Heart right ventricle (tissue), 16 donors: ENCODE measurements at places on chromosomes 7 and 10.

DNA sequence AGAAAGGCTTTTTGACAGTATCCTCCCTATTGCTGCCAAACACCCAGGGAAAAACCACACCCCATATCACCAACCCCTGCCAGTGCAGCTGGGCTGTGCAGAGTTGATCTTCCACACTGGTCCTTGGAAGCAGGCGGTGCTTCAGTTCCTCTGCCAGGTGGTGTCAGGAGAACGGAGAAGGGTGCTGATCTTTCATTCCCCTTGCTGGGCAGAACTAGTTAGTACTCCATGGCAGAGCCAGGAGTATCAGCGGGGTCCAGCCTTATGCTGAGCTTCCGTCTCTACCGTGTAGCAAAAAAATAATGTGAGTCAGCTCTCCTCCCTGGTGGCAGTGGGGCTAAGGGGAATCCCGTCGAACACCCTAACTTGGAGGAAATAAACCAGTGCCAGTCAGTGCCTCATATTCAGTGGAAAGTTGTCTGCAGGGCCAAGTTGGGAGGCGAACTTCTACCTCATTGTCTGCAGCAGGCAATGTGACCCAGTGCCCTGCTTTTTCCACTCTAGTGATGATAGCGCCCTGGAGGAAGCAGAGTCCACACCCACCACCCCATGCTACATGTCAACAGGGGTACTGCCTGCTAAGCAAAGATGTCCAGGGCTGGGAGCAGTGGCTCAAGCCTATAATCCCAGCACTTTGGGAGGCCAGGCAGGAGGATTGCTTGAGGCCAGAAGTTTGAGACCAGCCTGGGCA, 175.4 kb downstream of the AUTS2 start:
- no peak for DNase-seq

DNA sequence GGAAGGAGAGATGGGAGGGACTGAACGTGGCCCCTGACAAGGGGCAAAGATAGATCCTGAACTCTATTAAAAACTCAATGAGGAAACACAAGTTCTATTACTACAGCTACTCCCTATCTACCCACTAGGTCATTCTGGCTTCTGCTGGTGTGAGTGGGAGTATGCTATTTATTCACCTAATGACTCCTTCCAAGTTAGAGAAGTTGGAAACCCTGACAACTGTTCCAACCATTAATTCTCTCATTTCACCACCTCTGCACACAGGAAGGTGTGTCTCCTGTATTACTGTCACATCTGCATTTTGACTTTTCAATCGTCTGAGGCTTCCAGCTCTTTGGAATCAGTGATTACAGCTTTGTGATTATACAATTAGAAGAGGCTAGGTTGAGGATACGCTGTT, 169.4 kb upstream of the ADO start:
- DNase-seq, result no peak

- DNase-seq, result no peak
Measured at GRCh38 chr10:101071885-101072433, 10.2 kb downstream of the KAZALD1 start.

- no peak for DNase-seq
Measured at GRCh38 chr10:6841761-6842160, 261.7 kb upstream of the PRKCQ start.

DNA sequence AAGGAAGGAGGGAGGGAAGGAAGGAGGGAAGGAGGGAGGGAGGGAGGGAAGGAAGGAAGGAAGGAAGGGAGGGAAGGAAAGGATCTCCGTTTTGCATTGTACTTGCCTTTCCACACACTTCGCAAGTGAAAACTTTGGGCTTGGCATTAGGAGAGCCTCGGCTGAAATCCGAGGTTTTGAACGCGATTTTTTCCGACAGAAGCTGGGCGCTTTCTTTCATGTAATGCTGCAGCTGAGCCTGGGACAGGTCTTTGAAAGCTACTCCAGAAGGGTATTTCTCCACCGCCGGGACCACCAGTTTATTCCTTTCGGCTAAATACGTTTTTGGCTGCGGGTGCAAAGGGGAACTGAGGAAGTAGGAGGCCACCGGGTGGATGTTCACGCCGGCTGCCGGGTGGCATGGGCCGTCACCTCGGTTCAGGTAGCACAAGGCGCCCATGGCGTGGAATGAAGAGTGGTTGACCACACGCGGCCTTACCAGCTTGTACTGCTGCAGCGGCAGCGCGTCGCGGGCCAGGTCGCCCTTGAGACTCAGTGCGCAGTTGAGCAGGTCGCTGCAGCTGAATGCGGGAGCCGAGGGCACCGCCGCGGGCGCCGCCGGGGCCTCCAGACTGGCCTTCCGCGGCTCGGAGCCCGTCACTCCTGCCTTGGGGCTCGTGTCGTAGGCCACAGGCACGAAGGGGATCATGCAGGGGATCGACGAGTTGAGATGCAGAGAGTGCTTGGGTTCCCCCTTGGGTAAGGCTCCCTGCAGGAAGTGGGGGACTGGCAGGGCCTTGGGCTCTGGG, 825 bp downstream of the FEZF1 start:
- DNase-seq, result no peak

- no peak for DNase-seq
Measured at GRCh38 chr7:45054442-45054841, 34.3 kb downstream of the NACAD start.

DNA sequence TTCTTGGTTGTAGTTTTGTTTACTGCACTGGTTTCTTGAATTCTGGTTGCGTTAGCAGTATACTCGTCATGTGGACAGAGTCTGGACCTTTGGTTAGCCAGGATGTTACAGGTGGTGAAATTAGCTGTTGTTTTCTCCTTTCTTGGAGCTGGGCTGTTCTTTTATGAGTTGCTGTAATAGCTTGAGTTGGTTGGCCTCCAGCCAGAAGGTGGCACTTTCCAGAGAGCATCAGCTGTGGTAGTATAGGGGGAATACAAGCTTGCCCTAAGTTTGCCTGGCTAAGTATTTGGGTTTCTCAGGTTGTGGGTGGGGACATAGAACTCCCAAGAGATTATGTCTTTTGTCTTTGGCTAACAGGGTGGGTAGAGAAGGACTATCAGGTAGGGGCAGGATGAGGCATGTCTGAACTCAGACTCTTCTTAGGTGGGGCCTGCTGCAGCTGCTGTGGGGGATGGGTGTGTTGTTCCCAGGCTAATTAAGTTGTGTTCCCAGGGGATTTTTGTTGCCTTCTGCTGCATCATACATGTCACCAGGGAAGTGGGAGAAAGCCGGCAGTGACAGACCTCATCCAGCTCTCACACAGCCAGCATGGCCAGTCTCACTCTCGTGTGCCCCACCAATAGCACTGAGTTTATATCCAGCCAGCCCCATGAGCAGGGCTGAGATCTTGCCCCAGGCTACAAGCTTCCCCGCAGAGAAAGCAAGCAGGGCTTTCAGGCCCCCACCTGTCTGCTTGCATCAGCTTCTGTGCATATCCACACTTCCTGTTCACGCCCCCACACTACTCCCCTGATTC, 246.7 kb upstream of the TPK1 start:
- no peak for DNase-seq

- DNase-seq, result no peak
Measured at GRCh38 chr10:27500096-27500495, 4.0 kb upstream of the RAB18 start.

DNA sequence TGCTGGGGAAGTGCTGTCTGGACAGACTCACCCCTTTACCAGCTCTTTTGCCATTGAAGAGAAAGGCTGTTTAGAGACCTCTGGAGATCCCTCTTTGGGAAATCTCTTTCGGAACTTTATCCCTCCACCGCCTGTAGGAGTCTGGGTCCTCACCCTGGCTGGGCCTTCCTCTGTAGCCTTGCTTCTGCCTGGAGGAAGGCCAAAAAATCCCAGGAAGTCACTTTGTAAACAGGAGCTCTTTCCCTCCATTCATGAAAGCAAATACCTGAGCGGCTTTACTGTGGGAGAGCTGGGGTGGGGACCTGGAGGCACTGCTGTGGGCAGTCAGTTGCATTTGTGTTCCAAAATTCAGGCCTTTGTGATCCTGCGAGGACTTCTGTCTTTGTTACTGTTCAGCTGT, 126.2 kb downstream of the KLF6 start:
- DNase-seq, result no peak

DNA sequence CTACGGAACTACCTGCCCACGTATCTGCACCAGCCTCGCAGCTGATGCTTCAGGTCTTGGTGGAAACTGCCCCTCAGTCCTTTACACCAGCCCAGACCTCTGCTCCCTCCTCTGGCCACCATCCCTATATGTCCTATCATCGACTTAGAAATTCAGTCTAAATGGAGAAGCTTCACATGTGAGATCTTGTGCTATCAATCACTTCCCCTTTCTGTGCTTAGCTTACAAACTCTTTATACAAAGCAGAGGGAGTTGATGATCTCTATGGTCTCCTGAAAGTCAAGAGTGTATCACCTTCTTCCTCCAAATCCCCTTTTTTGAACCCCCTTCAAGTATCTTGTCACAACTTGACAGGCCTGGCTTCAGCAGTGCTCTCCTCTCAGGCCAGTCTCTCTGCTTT, 30.7 kb downstream of the ZNF777 start:
- no peak for DNase-seq

GRCh38 chr7:21617513-21617912, 74.7 kb downstream of the DNAH11 start:
- DNase-seq, result no peak

GRCh38 chr7:89988074-89988473, 166.2 kb upstream of the STEAP1 start:
- DNase-seq, result no peak

- DNase-seq, result no peak
Measured at GRCh38 chr7:108045669-108046068, 42.7 kb upstream of the LAMB1 start.

DNA sequence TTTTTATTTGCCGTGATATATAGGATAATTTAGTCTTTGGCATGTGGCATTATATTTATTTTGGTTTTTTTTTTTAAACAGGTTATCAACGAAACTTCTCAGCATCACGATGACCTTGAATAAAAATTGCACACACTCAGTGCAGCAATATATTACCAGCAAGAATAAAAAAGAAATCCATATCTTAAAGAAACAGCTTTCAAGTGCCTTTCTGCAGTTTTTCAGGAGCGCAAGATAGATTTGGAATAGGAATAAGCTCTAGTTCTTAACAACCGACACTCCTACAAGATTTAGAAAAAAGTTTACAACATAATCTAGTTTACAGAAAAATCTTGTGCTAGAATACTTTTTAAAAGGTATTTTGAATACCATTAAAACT, 9.1 kb downstream of the VIM start:
- DNase-seq, result no peak

- no peak for DNase-seq
Measured at GRCh38 chr7:37385787-37386186, 62.9 kb downstream of the ELMO1 start.

DNA sequence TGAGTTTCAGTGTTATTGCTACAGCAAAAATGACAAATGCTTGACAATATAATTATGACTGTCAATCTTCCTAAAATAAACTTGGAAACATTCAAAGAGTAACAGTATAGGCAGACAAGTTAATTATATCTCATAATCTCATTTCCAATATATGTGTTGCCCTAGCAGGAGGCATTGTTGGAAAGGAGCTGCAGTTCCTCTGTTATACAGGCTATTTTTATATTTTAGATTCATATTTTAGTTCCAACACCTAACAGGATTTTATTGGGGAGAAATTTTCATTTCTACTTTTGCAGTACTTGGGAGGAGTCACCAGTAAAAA, 19.3 kb downstream of the VOPP1 start:
- no peak for DNase-seq

- DNase-seq, result no peak
Measured at GRCh38 chr7:75931680-75932079, 16.7 kb downstream of the POR start.

DNA sequence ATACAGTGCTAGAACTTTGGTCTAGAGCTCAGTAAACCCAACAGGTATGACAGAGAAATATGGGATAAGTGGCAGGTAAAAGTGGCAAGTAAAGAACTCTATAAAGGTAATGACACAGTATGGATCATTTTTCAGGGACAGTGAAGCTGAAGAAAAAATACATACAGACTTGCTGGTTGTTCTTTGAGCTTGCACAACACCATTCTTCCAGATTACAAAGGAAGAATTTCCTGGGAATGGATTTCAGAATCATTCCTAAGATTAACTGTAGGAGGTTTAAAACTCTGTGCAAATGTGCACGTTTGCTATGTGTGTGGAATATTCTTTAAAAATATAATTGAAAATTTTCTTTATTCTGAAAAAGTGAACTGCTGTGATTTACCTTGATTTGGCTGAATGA, 36.0 kb downstream of the PHF14 start:
- DNase-seq, result no peak

DNA sequence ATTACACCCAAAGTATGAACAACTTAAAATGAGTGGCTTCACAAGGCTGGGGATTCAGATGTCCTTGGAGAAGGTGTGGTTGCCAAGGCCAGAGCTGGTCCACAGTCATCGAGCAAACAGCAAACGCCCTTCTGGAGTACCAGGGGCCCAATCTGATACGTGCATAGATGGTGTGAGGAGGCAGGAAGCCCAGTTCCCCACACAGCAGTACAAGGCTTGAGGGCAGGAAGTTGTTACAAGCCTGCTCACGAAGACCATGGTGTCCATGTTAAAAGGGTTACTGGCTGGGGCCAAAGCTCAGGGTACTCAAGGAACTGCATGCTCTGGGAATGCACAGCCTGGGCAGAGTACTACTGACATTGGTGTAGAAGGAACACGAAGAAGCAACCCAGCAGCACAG, 4.6 kb upstream of the ANKRD26 start:
- no peak for DNase-seq

DNA sequence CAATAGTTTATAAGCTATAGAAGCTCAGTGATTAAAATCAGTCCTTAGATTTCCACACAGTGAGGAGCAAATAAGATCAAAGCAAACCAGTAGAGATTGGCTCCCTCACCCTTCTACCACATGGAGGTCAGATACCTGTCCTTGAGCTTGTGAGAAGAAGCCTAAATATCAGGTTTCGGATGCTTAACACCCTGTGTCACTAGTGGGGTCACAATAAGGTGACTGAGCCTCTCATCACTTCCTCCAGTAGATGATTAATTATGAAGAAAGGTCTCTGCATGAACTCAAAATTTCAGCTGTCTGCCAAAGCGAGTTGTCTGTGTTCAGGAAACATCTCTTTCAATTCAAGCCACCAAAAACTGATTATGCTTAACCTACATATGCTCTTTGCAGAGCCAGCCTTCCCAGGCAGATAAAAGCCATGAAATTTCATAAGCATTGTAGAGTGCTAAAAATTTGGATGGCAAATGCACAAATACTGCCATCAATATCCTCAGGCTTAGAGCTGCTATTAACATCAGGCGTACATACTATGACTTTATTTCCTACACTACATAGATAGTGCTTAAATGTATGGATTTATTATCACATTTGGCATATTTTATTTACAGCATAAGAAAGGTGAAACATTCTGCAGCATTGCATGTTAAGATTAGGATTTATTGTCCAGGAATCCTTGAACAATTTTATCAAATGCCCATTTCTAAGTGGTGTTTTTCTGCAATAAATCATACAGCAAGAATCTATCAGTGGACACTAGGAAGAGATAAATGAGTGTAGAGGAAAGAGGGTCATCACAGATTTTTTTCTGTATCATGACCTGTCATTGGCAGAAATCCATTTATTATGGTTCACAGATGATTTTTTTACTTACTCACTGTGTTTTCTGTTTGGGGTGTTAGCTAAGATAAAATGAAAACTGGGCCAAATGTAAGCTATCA, 285.1 kb upstream of the SP8 start:
- DNase-seq, result no peak
